ENCODE measurements at places on chromosomes 3 and 15. TPM values are rescaled to one million over a fixed set of nuclear protein-coding genes. Genes with fewer than 3 reads are reported as not detected.

CDCP1 gene
- 75.7 TPM for total RNA-seq

CSTA gene
- total RNA-seq = 16.8 TPM

CLDN11 gene
- 1.9 TPM for total RNA-seq

ST6GAL1 gene
- 41.4 TPM for total RNA-seq

ISLR gene
- total RNA-seq = not detected

DNA sequence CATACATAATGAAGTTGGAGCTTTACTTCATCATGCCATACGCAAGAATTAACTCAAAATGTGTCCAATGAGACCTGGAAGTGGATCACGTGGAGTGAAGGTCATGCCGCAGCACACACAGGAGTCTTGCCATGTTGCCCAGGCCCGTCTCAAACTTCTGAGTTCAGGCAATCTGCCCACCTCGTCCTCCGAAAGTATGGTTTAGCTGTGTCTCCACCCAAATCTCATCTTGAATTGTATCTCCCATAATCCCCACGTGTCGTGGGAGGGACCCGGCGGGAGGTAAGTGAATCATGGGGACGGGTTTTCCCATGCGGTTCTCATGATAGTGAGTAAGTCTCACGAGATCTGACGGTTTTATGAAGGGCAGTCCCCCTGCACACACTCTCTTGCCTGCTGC, 25.7 kb downstream of the SPCS1 start:
- DNase-seq = no peak

- DNase-seq = no peak
These were observed 46.2 kb upstream of the PRTG start for GRCh38 chr15:55789066-55789660.

DNA sequence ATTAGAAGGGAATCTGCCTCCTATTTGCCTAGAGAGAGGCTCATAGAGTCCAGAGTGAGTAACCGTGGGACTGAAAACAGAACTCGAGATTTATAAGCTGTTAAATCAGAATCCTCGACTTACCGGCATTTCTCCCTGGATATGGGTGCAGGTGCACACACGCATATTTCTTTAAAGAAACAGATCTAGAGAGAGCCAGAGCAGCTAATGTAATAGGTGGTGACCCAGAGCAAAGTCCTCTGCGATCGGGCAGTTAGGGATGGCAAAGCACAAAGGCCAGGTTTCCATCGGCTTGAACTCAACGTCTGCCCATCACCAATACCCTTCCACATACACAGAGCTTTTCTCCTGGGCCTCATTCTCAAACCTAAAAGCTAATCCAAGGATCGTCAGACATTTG, 13.8 kb downstream of the RNF168 start:
- DNase-seq = no peak

GRCh38 chr3:107800710-107801109, 277.9 kb downstream of the BBX start:
- no peak for DNase-seq

DNA sequence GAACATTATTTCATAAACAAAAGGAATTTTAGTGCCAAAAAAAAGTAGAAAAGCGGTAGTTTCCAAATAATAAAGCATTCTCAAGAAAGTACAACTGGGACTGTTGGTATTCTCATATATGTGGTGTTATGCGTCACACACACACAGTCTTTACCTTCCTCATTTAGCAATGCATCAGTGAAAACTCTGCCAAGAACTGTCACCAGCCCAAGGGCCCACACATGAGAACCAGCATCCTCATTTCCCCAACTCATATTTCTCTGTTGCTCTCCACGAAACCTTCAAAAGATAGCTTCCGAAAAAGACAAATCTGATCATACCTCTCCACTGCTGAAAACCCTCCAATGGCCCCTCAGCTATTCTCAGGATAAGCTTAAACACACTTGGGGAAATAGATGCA, 150.7 kb downstream of the CADPS start:
- DNase-seq = no peak

DNA sequence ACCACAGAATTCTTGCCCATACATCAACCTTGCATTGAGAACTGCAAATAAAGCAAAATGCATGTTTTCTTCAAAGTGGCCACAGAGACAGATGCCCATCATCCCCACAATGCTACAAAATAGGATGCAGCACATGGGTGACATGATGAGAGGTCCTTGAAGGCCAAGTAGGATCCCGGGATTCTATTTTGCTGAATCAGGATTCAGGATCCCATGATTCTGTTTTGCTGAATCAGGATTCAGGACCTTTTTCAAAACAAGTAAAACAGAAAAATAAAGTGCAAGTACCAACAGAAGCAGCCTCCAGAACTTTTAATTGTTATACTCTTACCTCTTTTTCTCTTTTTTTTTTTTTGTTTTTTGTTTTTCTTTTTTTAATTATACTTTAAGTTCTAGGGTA, 242.1 kb upstream of the NR2E3 start:
- no peak for DNase-seq

DNA sequence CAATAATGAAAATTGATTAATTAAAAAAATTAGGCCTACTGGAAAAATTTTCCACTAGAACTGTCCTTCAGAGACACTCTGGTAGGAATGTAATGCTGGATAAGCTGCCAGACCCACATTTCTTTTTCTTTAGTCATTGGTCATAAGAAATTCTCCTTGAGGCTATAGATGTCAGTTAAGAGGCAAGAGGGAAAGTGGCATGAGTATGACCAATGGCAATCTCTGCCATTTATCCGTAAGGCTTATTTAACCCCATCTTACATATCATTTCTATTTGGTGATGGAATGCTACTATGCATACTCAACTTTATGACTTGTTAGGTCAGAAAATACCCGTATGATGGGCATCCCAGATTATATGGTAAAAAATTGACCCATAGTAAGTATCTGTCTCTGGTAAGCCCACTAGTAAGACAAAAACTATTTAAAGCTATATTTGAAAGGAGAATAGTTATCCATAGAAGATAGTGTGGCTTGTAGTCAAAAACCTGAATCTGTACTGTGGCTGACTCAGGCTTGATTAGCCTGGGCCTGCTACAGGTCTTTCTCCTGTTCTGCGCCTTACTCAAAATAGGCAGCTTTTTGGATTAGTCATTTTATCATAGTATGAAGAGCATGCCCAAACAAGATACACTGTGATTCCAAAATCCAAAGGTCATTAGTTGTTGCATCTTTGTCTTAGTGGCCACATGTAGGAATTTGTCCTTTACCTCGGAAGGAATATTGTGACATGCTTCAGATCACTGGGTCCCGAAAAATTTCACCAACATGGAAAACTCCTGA, 314.7 kb downstream of the PYDC2 start:
- peak; percentile 70 for DNase-seq

GRCh38 chr3:87949189-87949878, 109.5 kb downstream of the CGGBP1 start:
- DNase-seq = no peak

DNA sequence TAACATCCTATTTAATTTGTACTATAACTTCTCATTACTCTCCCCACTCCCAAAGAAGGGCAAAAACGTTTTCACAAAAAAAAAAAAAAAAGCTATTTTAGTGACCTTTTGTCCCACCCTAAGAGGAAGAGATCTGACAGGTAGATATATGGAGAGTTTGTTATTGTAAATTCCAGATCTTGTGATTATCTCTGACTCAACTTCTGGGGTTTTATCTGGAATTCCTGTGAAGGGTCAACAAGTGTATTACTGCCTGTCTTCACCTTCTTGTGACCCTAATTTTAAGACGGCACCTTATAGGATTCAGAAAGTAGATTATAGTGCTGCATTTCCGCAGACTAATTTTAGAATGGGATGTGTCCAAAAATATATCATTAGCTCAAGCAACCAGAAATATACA, 205.9 kb upstream of the CDIN1 start:
- peak; percentile 94 for DNase-seq

All from PC-9 (cell line).